Caki2 (cell line): ENCODE measurements at places on chromosomes 6 and 20. TPM values are rescaled to one million over a fixed set of nuclear protein-coding genes. Genes with fewer than 3 reads are reported as not detected.

Gene HRH3
- not detected in 2 replicates for total RNA-seq

Gene EDN1
- 1.2 and 9.5 TPM in 2 replicates for total RNA-seq

Gene CTAGE9
- not detected in 2 replicates for total RNA-seq

Gene ZNF334
- total RNA-seq = 0.24 TPM in 1 of 2 replicates, not detected in the other

Gene SIRPB2
- total RNA-seq = not detected in 2 replicates

Gene ZC3H12D
- total RNA-seq = 0.30 TPM in 1 of 2 replicates, not detected in the other

Gene BNIP5
- not detected in 2 replicates for total RNA-seq

Gene SLC22A16
- total RNA-seq = not detected in 2 replicates

Gene SLC22A2
- 0.10 TPM in 1 of 2 replicates, not detected in the other for total RNA-seq

Gene GPLD1
- total RNA-seq = 1.3 and 4.9 TPM in 2 replicates

Gene IMPG1
- total RNA-seq = not detected in 2 replicates

Gene KCNQ5
- 0.27 and 0.52 TPM in 2 replicates for total RNA-seq

Gene KIF6
- not detected in 2 replicates for total RNA-seq

Gene MDFI
- 0.35 TPM in 1 of 2 replicates, not detected in the other for total RNA-seq

Gene POM121L2
- not detected in 2 replicates for total RNA-seq

Gene PDYN
- not detected in 2 replicates for total RNA-seq

Gene THEMIS
- 0.07 TPM in 1 of 2 replicates, not detected in the other for total RNA-seq

Gene SMLR1
- total RNA-seq = 1.1 TPM in 1 of 2 replicates, not detected in the other

Gene AIF1
- total RNA-seq = not detected in 2 replicates

Gene BPIFB1
- not detected in 2 replicates for total RNA-seq

Gene SYNE1
- 14.2 and 23.5 TPM in 2 replicates for total RNA-seq

Gene RAD21L1
- 0.57 and 0.67 TPM in 2 replicates for total RNA-seq

Gene PTPRK
- total RNA-seq = 21.6 and 32.6 TPM in 2 replicates

Gene MAS1L
- total RNA-seq = not detected in 2 replicates

Gene GDAP1L1
- total RNA-seq = 0.37 TPM in 1 of 2 replicates, not detected in the other

Gene REM1
- not detected in 2 replicates for total RNA-seq

Gene OLIG3
- total RNA-seq = not detected in 2 replicates

Gene RAB44
- total RNA-seq = not detected in 2 replicates

Gene OR2J3
- total RNA-seq = not detected in 2 replicates

Gene FGD2
- total RNA-seq = not detected in 2 replicates

Gene FRMD1
- not detected in 2 replicates for total RNA-seq

Gene PCSK2
- 0.91 and 1.4 TPM in 2 replicates for total RNA-seq

Gene CLIC5
- total RNA-seq = not detected in 2 replicates

Gene ZNF311
- 4.1 and 5.9 TPM in 2 replicates for total RNA-seq

Gene MLIP
- not detected in 2 replicates for total RNA-seq

Gene SIGLEC1
- total RNA-seq = not detected in 2 replicates

Gene ARFGEF3
- 4.5 and 5.5 TPM in 2 replicates for total RNA-seq

Gene C6orf163
- not detected in 2 replicates for total RNA-seq

Gene UST
- total RNA-seq = 0.37 and 0.61 TPM in 2 replicates

Gene BTN1A1
- total RNA-seq = 0.47 TPM in 1 of 2 replicates, not detected in the other

Gene SLC9A8
- total RNA-seq = 7.4 and 7.6 TPM in 2 replicates

Gene PAK5
- not detected in 2 replicates for total RNA-seq

Gene PLCB1
- total RNA-seq = 2.4 and 2.5 TPM in 2 replicates

Gene SF3B5
- total RNA-seq = 156 and 187 TPM in 2 replicates

Gene ENPP1
- total RNA-seq = 2.6 and 2.8 TPM in 2 replicates

Gene RRAGD
- total RNA-seq = 6.5 and 8.3 TPM in 2 replicates

Gene TRIM15
- not detected in 2 replicates for total RNA-seq

Gene NELFE
- 293 and 348 TPM in 2 replicates for total RNA-seq

Gene DDO
- total RNA-seq = 2.1 and 6.9 TPM in 2 replicates

Gene LRRC1
- 4.9 and 10.3 TPM in 2 replicates for total RNA-seq

Gene VNN1
- total RNA-seq = not detected in 2 replicates

Gene PROKR2
- total RNA-seq = not detected in 2 replicates

Gene SAMD10
- total RNA-seq = 0.95 and 1.2 TPM in 2 replicates

Gene EDN3
- not detected in 2 replicates for total RNA-seq

Gene ARMC12
- 1.9 and 4.6 TPM in 2 replicates for total RNA-seq

Gene BIRC7
- total RNA-seq = not detected in 2 replicates

Gene CLVS2
- not detected in 2 replicates for total RNA-seq

Gene NDUFAF4
- 15.4 and 73.4 TPM in 2 replicates for total RNA-seq
